ENCODE measurements at places on chromosomes 1 and 21. TPM values are rescaled to one million over a fixed set of nuclear protein-coding genes. Genes with fewer than 3 reads are reported as not detected.

The C1orf87 gene
- total RNA-seq, result not detected

The PDC gene
- total RNA-seq, result not detected

DNA sequence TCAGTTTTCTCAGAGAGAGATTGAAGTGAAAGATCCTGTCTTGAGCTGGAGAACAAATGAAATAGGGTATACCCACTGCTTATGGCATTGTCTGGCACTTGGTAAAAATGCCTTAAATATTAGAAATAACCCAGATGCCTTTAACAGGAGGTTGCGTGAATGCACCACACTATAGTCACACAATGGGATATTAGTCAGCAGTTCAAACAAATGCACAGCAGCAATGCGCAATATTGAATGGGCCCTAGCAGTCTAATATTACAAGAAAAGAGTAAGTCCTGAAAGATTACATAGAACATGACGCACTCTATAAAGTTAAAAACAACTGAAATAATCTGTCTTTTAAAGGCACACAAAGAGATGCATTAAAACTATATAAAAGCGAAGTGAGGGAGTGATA, 161.1 kb downstream of the EDEM3 start:
- no peaks in the 10 kb centered on the region for H3K4me1 ChIP-seq
- H3K36me3 ChIP-seq, result no peaks in the 10 kb centered on the region
- no peak overlapping the region for H3K4me3 ChIP-seq

GRCh38 chr1:169003864-169004516, 102.5 kb upstream of the ATP1B1 start:
- no peaks in the 10 kb centered on the region for H3K4me1 ChIP-seq
- no peak overlapping the region for H3K27ac ChIP-seq
- no peaks in the 10 kb centered on the region for H3K36me3 ChIP-seq
- DNase-seq, result no peak
- no peak overlapping the region for H3K4me3 ChIP-seq
- H3K27me3 ChIP-seq, result peaks cover 3% of the 10 kb centered on the region

DNA sequence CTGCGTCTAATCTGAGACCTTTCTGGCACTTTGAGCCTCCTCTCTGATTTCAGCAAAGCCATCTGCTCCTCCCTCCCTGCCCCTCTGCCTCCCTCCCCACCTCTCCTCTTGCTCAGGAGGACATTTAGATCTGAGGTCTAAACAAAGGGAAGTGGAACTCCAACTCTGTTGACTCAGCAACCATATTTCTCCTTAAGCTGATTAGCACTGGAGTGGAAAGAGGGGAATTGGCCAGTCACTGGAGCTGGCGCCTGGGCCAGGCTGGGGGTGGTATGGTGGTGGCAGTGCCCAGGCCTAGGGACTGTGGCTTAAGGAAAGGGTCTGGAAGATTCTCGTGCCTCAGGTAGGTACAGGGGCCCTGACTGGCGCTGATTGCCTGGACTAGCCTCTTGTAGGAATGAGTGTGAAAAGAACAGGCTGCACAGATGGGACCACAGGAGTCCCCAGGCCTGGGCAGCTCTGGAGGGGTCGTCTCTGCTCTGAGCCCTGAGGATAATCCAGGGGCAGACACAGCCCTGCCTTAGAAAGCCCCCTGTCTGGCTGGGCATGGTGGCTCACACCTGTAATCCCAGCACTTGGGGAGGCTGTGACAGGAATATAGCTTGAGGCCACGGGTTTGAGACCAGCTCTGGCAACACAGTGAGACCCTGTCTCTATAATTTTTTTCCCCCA, 11.9 kb downstream of the SH2D2A start:
- no peaks in the 10 kb centered on the region for H3K27me3 ChIP-seq
- H3K27ac ChIP-seq, result peak overlapping the region; percentile 73
- H3K36me3 ChIP-seq, result peaks cover 57% of the 10 kb centered on the region
- H3K4me1 ChIP-seq, result peaks cover 55% of the 10 kb centered on the region
- no peak overlapping the region for H3K4me3 ChIP-seq

GRCh38 chr1:106995970-106996369, 60.5 kb upstream of the PRMT6 start:
- H3K27ac ChIP-seq, result no peak overlapping the region
- no peaks in the 10 kb centered on the region for H3K4me1 ChIP-seq
- H3K36me3 ChIP-seq, result no peaks in the 10 kb centered on the region
- H3K4me3 ChIP-seq, result no peak overlapping the region
- no peak for DNase-seq

GRCh38 chr1:181396811-181397210, 86.5 kb upstream of the CACNA1E start:
- H3K4me3 ChIP-seq, result no peak overlapping the region
- H3K27ac ChIP-seq, result no peak overlapping the region

- peaks cover 7% of the 10 kb centered on the region for H3K4me1 ChIP-seq
- H3K27ac ChIP-seq, result no peak overlapping the region
- DNase-seq, result no peak
- H3K27me3 ChIP-seq, result no peaks in the 10 kb centered on the region
- no peak overlapping the region for H3K4me3 ChIP-seq
Measured at GRCh38 chr1:64495878-64496277, 25.9 kb downstream of the CACHD1 start.

- peaks cover 32% of the 10 kb centered on the region for H3K4me1 ChIP-seq
- H3K27ac ChIP-seq, result peak overlapping the region; percentile 14
- H3K36me3 ChIP-seq, result peaks cover 42% of the 10 kb centered on the region
- no peaks in the 10 kb centered on the region for H3K27me3 ChIP-seq
- DNase-seq, result no peak
- H3K4me3 ChIP-seq, result no peak overlapping the region
Measured at GRCh38 chr1:100924212-100924611, 28.3 kb downstream of the SLC30A7 start.

The NR5A2 gene
- total RNA-seq, result not detected

DNA sequence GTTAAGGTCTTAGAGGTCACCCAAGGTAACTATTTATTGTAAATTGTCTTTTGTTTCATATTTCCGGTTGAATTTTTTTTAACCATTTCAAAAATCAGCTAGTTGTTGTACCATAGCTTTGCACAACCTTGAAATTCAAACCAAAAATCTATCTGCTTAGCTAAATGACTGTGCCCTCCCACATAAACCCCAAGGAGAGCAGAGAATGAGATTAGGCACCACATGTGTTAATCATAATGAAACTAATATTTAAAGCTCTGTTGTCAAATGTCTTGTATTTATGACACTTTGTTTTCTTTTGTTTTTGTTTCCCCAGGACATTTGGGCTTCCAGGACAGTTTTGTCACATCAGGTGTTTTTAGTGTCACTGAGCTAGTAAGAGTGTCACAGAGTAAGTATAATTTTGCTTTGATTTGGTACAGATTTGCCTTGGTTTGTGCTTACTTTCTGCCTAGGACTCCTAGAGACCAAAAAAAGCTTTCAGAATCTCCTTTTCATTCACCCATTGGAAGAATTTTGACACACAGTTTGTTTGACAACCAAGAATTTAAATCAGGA, 249.9 kb downstream of the NFIA start:
- H3K27ac ChIP-seq, result no peak overlapping the region
- peaks cover 3% of the 10 kb centered on the region for H3K27me3 ChIP-seq
- no peaks in the 10 kb centered on the region for H3K36me3 ChIP-seq
- no peak overlapping the region for H3K4me3 ChIP-seq
- DNase-seq, result peak; percentile 28

DNA sequence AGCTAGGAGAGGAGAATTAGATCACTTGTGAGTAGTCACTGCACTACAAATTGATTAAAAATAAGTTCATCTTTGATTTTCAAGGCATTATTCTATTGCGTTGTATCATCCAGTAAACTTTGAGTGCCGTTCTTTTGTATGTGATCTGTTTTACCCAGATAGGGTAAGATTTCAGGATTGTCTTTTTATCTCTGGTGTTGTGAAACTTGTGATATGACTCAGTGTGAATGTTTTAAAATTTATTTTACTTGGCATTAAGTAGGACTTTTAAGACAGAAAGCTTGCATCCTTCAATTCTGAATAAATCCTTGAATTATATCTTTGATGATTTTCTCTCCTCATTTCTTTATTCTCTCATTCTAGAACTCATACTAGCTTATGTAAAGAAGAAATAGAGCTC, 93.3 kb upstream of the ADAMTS5 start:
- no peaks in the 10 kb centered on the region for H3K27me3 ChIP-seq
- no peak overlapping the region for H3K4me3 ChIP-seq
- no peaks in the 10 kb centered on the region for H3K4me1 ChIP-seq
- DNase-seq, result no peak

DNA sequence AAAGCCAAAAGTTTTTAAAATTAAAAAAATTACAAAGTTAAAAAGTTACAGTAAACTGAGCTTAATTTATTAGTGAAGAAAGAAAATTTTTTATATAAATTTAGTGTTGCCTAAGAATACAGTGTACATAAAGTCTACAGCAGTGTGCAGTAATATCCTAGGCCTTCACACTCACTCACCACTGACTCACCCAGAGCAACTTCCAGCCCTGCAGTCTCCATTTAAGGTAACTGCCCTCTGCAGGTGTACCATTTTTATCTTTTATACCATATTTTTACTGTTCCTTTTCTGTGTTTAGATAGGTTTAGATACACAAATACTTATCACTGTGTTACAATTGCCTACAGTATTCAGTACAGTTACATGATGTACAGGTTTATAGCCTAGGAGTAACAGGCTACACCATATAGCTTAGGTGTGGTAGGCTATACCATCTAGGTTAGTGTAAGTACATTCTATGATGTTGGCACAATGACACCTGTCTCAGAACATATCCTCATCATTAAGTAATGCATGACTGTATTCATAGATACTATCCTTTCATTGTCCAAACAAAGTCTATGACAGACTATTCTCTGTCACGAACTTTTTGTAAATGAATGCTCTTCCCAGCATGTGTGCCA, 78.6 kb upstream of the PBX1 start:
- no peak overlapping the region for H3K4me3 ChIP-seq
- no peaks in the 10 kb centered on the region for H3K36me3 ChIP-seq
- H3K4me1 ChIP-seq, result no peaks in the 10 kb centered on the region

The GNPAT gene
- total RNA-seq, result 35.7 TPM

- H3K27me3 ChIP-seq, result peaks cover 20% of the 10 kb centered on the region
- H3K4me3 ChIP-seq, result no peak overlapping the region
- DNase-seq, result no peak
- H3K27ac ChIP-seq, result no peak overlapping the region
- H3K4me1 ChIP-seq, result peaks cover 9% of the 10 kb centered on the region
Measured at GRCh38 chr1:157115429-157115838, 15.8 kb upstream of the ETV3L start.

DNA sequence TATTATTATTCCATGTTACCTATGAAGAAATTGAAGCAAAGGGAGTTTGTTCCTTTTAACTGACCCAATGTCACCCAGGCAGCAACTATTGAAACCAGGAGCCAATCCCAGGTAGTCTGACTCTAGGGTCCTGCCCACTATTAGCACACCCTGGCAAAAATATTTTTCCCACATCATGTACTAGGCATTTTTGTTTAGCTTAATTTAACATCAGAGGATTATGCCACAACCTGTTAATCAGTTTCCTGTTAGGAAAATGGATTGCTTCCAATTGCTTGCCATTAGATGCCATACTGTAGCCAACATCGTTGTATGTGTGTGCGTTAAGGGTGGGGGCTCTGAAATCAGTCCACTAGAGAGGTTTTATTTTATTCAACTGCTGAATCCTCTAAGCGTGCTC, 281.1 kb downstream of the DNM3 start:
- peaks cover 21% of the 10 kb centered on the region for H3K4me1 ChIP-seq
- peaks cover 6% of the 10 kb centered on the region for H3K36me3 ChIP-seq
- H3K27ac ChIP-seq, result no peak overlapping the region
- H3K27me3 ChIP-seq, result peaks cover 2% of the 10 kb centered on the region
- no peak for DNase-seq

DNA sequence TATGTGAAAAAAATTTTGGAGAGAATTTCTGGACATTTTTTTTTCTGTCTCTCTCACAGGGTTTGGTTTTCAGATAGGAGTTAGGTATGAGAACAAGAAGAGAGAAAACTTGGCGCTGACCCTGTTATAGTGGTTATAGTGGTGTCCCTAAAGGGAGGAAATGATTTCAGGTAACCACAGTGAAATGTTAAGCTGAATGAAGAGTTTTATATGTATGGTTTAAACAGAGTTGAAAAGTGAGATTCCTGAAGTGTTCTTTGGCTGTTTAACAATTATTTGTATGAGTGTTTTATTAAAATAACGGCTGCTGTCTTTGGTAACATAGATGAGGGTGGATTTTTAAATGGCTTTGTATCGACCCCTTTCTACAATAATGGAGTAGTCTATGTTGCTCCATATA, 6.3 kb downstream of the RBM15 start:
- H3K4me1 ChIP-seq, result peaks cover 91% of the 10 kb centered on the region
- H3K27me3 ChIP-seq, result no peaks in the 10 kb centered on the region
- H3K4me3 ChIP-seq, result peak overlapping the region; percentile 13
- H3K27ac ChIP-seq, result no peak overlapping the region
- DNase-seq, result no peak

GRCh38 chr1:117653732-117654492, 48.1 kb downstream of the TENT5C start:
- DNase-seq, result no peak
- H3K36me3 ChIP-seq, result no peaks in the 10 kb centered on the region
- H3K4me1 ChIP-seq, result peaks cover 75% of the 10 kb centered on the region

The NOS1AP gene
- not detected for total RNA-seq

The C1orf115 gene
- 0.10 TPM for total RNA-seq

The FMO4 gene
- 1.4 TPM for total RNA-seq

- H3K4me3 ChIP-seq, result no peak overlapping the region
- H3K4me1 ChIP-seq, result no peaks in the 10 kb centered on the region
- no peak for DNase-seq
- H3K27ac ChIP-seq, result no peak overlapping the region
Measured at GRCh38 chr1:235657747-235658526, 8.4 kb upstream of the GNG4 start.

GRCh38 chr21:31892686-31893085, 19.9 kb downstream of the HUNK start:
- H3K27ac ChIP-seq, result no peak overlapping the region
- no peaks in the 10 kb centered on the region for H3K36me3 ChIP-seq
- no peak overlapping the region for H3K4me3 ChIP-seq
- H3K4me1 ChIP-seq, result peaks cover 3% of the 10 kb centered on the region

DNA sequence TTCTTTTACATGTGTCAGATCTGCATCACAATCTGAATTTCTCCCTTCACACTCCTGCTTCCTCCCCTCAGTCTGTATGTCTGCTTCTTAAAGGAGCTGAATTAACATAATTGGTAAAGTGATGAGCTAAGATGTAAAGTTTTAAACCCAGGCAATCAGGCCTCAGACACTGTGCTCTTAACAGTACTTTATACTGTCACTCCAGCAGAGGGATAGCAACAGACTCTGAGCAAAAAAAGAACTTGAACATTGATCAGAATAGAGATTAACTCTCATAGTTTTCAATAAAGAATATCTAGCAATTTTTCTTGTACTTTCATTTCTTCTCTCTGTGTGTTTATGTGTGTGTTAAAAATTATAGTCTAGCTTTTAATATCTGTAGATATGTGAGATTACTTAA, 110.3 kb downstream of the DUSP10 start:
- DNase-seq, result no peak
- no peak overlapping the region for H3K4me3 ChIP-seq
- no peaks in the 10 kb centered on the region for H3K27me3 ChIP-seq
- H3K27ac ChIP-seq, result no peak overlapping the region
- H3K4me1 ChIP-seq, result peaks cover 7% of the 10 kb centered on the region

DNA sequence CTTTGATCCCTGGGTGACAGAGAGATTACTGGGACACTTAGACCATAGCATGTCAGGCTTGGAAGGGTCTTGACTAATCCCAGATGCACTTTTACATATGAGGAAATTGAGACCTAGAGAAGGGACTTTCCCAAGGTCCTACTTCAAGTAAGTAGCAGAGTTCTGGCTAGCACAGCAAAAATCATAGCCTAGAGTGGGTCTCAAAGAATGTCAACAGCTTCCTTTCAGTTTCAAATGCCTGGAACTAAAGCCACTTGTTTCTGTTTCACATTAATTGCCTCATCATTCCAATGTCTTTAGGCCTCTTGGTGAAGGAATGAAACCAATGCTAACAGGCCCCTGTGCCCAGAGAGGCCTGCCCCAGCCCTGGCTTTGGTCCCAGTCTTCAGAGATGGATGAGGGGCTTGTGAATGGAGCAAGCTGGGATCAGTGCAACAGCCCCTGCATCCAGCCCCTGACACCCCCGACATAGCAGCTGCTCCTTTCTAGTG, 26.6 kb downstream of the ATF3 start:
- H3K4me3 ChIP-seq, result no peak overlapping the region
- no peak for DNase-seq
- peaks cover 8% of the 10 kb centered on the region for H3K27me3 ChIP-seq
- peaks cover 9% of the 10 kb centered on the region for H3K36me3 ChIP-seq
